ENCODE measurements at places on chromosomes 13 and 19.

- DNase-seq = peak; percentile 39
Measured at GRCh38 chr19:58009666-58010301, 7.2 kb upstream of the ZNF606 start.

GRCh38 chr13:25732111-25732865 lies 319.5 kb downstream of the SHISA2 start:
- DNase-seq = peak; percentile 15

GRCh38 chr13:51015973-51016372 lies 95.1 kb downstream of the C13orf42 start:
- no peak for DNase-seq

- DNase-seq = no peak
Measured at GRCh38 chr19:3554254-3555083, 2.9 kb downstream of the MFSD12 start.

GRCh38 chr19:51595190-51596175 lies 24.4 kb downstream of the ZNF175 start:
- DNase-seq = no peak

DNA sequence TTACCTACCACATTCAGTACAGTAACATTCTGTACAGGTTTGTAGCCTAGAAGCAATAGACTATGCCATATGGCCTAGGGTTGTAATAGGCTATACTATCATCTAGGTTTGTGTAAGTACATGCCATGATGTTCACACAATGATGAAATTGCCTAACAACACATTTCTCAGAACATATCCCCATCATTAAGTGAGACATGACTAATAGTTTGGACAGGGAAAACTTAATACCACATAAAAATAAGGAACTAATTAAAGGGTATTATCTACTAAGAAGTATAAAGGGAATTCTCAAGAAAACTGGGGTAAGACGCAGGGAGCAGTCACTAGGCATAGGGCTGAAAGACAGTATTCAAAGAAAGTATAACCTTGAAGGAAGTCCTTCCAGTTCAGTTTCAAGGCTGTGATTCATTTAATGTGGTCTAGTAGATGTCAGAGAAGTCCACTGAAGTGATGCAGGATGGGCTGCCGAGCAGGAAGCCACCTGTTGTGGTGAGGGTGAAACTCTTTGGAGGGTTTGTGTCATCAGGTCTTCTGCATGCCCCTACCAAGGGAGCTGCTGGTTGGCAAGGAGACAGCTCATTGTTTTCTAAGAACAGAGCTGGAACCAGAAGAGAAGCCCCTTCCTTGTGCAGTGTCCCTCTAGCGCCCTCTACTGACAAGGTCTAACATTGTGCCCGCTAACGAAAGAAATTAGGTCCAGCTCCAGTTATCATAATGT lies 122.9 kb downstream of the OLFM4 start:
- peak; percentile 32 for DNase-seq

DNA sequence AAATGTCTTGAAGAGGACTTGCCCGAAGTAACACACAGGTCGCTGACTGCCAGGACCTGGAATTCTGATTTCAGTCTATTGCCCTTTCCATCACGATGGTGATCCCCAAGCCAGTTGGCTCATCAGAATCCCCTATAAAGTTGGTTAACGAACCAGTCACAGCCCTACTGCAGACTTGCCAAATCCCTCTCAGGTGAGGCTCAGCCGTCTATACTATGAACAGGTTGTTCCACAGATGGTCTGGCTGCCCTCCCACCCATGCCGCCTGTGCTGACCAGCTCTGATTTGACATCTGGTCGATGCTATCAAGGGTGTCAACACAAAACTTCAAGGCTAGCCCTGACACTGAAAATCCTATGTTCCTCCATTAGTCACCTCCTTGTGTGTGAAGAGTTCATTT lies 90.0 kb downstream of the RNASEH2B start:
- no peak for DNase-seq

DNA sequence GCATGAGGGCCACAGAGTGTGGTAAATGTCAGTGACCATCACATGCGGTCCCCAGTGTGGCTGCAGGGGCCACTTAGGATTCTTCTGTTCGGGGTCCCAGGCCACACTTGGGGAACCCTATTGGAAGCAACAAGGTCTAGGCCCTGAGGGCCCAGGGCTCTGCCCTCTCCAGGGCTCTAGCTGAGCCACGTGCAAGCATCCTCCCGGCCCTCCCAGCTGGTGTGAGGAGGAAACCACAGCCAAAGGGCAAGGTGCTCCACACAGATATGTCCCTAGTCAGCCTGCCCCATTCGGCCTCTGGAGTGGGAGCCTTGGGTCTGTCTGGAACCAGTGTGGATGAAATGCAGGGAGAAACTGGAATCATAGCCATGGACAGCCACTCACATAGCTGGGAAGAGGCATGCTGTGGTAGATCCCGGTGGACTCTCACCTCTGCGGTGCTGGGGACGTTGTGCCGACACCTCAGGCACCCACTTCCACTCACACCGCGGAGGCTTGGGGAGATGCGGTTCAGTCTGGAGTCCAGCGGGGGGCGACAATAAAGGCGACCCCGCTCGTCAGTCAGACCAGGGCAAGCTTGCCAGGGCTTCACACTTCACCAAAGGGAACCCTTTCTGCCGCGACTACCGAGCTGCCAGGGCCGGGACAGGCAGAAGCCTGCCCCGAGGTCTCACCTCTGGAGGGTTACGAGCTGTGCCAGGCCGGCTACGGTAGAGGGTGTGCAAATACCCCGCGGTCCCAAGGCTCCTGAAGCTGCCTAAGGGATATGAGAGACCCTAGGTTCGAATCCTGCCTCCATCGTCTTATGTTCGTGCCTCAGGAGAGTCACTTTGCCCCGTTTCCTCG lies 4.3 kb upstream of the ZNF497 start:
- no peak for DNase-seq

- DNase-seq = no peak
Measured at GRCh38 chr19:34436716-34437115, 8.5 kb downstream of the UBA2 start.

GRCh38 chr13:98413796-98414195 lies 163.1 kb downstream of the STK24 start:
- DNase-seq = no peak

DNA sequence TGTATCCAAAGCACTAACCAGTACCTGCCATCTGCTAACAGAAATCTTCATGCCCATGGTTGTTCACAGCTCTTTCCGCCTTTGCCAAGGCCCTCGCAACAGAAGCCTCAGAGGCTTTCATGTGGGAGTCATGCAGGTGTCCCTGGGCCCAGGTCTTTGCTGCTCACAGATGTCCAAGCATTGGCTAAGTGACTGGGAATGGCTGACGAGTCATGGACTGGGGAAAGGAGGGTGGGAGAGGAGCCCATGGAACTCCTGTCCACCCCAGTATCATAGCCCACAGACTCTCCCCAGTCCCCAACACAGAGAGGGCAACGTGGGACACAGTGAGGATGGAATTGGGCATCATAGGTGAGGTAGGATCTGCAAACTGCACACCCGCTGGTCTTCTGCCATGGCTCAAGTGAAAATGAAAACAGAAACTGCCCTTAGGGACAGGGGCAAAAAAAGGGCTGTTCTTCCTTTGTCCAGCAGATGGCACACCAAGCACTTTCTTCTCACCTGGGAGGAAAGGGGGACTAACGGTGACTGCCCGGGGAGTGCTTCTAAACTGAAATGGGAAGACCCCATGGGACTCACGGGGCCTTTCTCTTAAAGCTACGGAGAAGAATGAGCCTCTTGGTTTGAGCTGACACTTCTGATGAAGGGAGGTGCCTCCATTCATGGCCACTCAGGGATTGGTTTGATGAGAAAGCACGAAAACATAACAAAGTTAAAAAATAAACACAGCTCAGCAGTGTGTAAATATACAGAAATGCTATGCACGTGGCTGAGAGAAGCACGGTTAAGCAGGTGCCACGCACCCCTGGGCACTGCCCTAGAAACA lies 11.1 kb upstream of the DHRS12 start:
- DNase-seq = peak; percentile 41

- DNase-seq = no peak
Measured at GRCh38 chr19:54738715-54739114, 402 bp downstream of the KIR2DL3 start.

- DNase-seq = no peak
Measured at GRCh38 chr13:95707442-95708390, 30.8 kb downstream of the DNAJC3 start.

DNA sequence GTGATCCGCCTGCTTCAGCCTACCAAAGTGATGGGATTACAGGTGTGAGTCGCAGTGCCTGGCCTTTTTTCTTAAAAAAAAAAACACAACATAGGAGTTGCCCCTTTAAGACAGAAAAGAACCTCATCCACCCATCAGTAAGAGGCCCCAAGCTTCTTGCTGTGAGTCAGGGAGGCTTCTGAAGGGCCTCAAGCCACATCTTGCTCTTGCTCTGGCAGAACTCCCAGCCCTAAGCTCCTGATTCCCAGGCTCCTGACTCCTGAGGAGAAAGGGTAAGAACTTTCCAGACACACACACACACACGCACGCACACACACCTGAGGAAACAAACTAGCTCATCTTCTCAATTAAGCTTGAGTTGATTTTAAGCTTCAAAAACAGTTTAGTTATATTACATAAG lies 6.9 kb downstream of the ETFB start:
- peak; percentile 90 for DNase-seq

DNA sequence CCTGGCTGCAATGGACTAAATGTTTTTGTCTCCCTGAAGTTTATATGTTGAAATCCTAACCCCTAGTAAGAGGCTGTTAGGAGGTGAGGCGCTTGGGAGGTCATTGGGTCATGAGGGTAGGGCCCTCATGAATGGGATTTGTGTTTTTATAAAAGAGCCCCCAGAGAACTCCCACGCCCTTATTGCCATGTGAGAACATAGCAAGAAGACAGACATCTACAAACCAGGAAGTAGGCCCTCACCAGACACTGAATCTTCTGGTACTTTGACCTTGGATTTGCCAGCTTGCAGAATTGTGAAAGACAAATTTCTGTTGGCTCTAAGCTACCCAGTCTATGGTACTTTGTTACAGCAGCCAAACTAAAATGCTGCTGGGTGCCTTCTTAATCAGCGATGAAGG lies 96.1 kb upstream of the SPATA13 start:
- no peak for DNase-seq

DNA sequence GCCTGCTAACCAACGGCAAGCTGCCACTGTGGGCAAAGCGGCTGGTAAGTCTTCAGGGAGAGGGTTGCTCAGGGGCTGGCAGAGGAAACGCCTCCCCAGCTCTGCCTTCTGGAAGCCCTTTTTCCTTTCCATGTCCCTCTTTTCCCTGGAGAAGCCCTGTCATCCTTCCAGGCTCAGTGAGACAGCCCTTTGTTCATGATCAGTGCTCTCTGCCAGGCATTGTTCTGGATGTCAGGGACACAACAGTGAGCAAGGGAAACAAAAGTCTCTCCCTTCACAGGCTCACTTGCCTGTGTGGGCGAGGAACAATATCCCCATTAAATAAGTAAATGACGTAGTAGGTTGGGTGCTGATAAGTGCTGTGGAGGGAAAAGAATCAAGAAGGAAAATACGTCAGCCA lies 13.9 kb upstream of the OVOL3 start:
- DNase-seq = no peak

- no peak for DNase-seq
Measured at GRCh38 chr13:83730674-83731073, 151.6 kb downstream of the SLITRK1 start.

DNA sequence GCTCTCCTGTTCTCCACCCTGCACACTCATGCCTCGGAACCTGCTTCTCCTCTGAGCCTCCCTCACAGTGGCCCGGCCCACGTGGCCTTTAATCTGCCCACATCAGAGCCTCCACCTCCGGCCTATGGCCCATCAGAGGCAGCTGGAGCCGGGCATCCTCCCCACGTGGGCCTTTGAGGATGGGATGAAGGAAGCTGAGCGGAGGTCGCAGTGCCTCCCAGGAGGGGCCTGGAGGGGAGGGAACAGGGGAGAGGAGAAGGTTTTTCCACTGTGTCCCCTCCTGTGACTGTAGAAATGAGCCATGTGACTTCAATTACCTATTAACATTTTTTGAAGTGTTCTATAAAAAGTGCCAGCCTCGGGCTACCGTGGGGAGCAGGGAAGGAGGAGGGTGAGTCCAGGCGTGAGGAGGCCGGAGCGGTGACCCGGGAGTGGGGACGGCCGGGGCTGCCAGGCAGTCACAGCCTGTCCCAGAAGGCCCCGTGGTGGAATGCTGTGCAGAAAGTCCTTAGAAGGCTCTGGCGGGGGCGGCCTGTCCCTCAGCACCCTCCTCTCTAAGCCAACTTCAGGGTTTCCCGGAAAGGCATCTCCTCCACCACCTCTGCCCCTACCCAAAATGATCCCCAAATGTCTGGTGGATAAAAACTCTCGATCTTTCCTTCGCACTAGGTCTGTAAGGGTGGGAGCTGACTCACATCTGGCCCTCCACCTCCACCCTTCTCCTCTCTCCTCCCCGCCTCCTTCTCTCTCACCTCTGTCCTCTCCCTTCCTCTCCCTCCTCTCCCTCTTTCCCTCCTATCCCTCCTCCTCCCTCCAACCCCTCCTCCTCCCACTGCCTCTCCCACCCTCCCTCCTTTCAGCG lies 24.8 kb upstream of the SLC1A5 start:
- no peak for DNase-seq

GRCh38 chr13:23322353-23323336 lies 110.9 kb downstream of the SACS start:
- peak; percentile 8 for DNase-seq

DNA sequence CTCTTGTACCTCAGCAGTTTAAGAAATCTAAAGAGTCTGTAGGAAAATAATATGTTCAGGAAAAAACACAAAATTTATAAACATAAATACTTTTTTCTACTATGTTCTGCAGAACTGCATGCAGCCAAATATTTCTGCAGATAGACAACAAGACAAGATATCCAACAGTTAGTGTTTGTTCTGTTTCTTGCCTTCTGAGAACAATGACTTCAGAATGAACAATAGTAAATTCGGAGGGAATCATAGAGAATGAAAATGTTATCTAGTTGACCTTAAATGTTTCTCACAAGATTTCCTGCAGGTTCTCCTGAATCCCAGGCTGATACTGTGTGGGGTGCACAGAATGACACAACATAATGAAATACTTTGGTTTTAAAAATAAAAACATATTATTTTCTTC lies 180.4 kb downstream of the PCDH9 start:
- no peak for DNase-seq

DNA sequence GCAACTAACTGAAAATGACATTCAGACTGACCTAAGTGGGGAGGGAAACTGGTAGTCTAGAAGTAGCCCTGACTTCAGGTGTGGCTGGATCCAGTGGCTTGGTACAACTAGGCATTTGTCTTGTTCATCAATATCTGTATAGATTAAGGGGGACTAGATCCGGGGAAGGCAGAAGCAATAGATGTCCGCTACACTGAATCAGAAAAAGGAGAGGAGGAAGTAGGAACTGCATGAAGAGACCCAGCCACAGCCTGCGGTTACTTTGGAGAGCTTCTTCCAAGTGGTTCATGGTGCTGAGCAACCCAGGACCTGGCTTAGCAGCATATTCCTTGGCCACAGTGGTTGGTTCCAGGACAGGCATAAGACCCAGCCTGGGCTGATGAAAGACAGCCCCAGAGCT lies 9.9 kb upstream of the PRODH2 start:
- DNase-seq = no peak
